ENCODE measurements at places on chromosomes 11 and 22.

DNA sequence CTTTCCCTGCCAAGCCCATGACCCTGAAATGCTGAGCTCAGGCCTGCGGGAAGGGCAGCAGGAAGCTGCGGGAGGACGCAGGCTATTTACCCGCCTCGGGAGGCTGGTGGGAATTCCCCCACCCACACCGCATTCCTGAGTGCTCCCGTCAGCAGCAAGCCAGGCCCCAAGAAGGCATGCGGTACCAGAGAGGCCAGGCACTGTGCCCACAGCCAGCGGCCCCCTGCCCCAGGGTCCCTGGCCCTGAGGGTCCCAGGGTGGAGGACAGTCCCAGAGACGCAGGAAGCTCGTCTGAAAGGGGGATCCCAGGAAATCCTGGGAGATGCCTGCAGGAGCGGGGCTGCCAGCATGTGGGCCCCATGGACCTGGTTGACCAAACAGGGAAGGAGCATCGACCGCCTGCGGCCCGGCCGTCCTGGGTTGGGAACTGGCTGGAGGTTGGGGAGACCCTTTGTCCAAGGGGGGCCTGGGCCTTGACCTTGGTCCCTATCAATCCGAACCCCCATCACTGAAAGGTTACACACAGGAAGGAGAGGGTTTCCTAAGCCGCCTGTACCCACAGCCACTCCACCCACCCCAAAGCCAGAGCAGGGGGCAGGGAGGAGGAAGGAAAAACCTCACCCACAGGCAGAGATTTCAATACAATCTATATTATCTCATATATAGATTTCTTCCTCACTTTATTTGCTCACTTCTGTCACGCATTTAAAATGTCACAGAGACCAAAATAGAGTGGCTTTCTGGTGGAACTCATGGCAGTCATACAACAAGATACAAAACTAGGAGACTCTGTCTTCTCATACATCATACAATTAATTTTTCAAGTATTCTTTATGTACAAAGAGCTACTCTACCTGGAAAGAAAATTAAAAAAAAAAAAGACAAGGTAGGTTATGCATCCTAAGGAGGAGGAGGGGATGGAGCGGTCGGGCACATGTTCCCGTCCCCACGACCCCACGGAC is 17.1 kb downstream of the MAFF start:
- DNase-seq, result peak; percentile 89

GRCh38 chr11:19820100-19820499 is 107.5 kb downstream of the NAV2 start:
- DNase-seq, result peak; percentile 75

GRCh38 chr22:24176630-24177029 is 4.7 kb upstream of the SUSD2 start:
- DNase-seq, result no peak

DNA sequence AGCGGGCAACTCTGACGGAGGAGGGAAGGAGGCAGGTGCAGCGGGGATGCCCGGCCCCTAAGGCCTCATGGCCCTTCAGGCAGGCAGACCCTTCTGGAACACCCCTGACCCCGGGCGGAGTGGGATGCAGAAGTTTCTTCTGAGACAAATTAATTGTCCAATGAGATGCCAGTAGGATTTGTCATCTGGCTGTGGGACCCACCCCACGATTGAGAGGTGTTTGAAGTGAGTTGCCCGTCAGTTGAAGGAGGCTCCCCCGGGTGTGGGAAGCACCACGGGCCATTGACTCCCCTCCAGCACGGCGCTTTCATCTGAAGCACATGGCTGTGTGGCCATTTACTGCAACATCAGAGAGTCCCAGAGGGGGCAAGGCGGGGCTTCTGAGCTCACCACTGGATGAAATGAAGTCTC is 527.8 kb downstream of the BRD1 start:
- DNase-seq, result no peak

DNA sequence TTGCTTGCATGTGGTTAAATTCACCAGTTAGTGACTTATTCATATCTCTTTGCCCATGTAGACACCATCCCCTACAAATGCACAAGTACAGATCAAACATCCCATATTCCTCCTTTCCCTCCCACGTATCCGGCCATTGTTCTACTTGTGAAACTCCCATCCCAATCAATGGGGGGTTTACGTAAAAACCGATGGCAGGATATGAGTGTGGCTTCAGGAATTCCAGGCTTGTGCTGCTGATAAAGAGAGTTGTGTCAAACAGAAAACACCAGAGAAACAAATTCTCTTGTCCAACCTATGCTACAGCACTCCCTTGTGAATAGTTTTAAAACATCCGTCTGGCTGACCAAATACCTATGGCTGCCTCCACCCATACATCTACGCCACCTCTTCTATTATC is 15.5 kb downstream of the FLI1 start:
- DNase-seq, result peak; percentile 43

DNA sequence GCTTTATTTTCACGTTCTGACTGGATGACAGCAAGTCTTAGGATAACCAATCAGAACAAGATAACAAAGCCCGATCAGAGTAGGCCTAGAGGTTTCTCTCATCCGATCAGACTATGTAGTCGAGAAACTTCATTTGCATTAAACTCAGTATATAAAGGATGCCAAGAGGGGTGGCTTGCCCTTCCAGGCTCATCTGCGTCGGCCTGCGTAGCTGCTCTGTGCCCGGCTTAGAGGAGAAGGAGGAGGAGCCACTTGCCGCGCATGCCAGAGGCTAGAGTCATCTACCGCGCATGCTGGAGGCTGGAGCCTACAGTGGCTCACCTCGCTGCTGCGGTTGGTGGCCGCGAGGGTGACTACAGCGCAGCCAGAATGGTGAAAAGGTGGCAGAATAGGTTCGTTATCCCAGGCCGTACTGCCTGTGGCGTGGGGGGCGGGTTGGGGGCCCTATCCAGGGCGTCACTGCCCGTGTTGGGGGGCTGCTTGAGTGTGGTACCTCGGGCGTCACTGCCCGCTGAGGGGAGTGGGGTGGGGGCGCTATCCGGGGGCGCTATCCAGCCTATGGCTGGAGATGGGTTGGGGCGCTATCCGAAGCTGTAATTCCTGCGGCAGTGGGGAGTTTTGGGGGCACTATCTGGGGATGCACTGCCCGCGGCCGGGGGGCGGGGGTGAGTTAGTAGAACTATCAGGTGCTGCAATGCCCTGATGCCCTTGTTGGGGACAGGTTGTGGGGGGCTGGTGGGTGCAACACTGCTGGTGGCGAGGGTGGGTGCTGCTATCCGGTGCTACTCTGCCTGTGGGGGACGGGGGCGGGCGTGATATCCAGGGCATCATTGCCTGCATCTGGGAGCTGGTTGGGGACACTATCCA is at the start of gene RFPL2:
Gene RFPL2 (minus strand): TSS at position 218 of the 867 bp plus-strand sequence. CDS start 2,622 bp downstream, outside the sequence.
- peak; percentile 6 for DNase-seq

DNA sequence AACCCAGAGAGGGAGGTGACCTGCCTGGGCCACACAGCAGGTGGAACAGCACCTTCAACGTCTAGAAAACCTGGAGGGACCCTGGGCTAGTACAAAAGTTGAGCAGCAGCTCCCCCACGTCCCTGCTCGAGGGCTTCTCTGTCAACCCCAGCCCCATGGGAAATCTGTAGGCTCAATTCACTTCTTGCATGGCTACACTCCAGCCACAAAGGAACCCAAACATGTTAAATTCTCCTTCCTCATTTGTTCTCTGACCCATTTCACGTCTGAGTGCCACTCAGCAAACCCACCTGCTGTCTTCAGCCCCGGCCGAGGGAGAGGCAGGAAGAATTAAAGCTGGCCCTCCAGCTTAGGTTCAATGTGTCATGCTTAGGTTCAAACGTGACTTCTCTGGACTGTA is 418.5 kb downstream of the MIAT start:
- no peak for DNase-seq

- DNase-seq, result no peak
These were observed 12.0 kb downstream of the TNNT3 start for GRCh38 chr11:1931341-1932104.

GRCh38 chr11:66497206-66497605 is 13.2 kb upstream of the BBS1 start:
- no peak for DNase-seq

DNA sequence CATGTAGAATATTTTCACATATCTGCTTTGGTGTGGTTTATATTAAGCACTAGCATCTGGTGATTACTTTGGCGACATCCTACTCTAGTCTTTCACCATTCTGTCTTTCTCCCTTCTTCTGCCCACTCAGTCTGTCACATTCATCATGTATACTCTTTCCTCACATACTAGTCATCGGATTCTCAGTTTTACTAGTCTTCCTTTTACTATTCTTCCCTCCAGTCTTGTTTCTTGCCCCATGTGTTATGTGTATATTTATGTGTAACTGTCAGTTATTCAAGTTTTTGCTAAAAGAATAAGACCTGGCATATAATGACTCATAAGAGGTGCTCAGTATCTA is 4.6 kb upstream of the DIXDC1 start:
- no peak for DNase-seq

DNA sequence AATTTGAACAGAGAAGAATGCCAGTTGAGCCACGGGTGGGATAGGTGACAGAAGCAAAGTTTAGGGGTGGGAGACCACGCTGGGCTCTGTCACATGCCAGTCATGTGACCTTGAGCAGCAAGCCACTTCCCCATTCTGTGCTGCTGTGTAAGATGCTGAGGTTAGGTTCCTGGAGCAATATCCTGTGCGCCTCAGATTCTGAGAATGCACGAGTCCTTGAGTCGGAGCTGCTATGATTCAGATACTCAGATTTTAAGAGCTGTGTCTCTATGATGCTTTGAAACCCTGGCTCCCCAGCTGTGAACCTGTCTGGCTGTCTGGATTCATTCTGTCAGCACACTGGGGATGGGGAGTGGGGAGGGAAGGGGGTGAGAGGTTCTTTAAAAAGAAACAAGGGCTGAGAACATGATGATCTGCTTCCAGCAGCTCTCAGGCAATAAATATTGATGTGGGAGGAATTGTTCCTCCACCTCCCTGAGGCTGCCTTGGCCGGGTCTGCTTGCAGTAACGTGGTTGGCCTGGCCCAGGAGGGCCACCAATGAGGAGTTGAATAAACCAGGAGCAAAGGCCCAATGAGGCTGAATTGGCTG is 24.0 kb downstream of the SLCO2B1 start:
- peak; percentile 25 for DNase-seq

GRCh38 chr11:50188040-50188439 is 155.4 kb downstream of the OR4C45 start:
- DNase-seq, result no peak

GRCh38 chr11:66020618-66021357 is 5.5 kb downstream of the CATSPER1 start:
- peak; percentile 89 for DNase-seq

- DNase-seq, result no peak
These were observed 5.4 kb upstream of the C11orf87 start for GRCh38 chr11:109416601-109417000.

DNA sequence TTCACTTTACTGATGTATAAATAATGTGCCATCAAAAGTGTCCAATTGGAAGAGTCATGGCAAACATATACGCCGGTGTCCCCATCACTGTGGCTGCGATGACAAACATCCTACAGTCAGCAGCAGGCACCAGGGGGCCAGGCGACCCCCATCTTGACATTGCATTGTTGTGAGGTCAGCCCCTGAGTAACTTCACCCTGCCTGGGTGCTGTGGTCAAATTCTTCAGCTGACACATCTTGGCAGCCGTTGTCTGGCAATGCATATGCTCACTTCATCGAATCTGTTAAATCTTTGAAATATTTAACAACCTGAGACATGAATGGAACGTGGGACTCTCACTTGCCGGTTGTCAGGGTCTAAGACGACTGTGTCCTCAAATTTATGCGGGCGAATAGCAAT is 430.9 kb downstream of the BRD1 start:
- DNase-seq, result no peak

DNA sequence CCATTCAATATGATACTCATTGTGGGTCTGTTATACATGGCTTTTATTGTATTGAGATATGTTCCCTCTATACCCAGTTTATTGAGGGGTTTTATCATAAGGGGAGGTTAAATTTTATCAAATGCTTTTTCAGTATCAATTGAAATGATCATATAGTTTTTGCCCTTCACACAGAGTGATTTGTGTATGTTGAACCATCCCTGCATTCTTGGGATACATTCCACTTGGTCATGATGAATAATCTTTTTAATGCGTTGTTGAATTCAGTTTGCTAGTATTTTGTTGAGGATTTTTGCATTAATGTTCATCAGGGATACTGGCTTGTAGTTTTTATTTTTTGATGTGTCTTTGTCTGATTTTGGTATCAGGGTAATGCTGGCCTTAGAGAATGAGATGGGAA is 98.0 kb downstream of the ATG16L2 start:
- DNase-seq, result no peak

DNA sequence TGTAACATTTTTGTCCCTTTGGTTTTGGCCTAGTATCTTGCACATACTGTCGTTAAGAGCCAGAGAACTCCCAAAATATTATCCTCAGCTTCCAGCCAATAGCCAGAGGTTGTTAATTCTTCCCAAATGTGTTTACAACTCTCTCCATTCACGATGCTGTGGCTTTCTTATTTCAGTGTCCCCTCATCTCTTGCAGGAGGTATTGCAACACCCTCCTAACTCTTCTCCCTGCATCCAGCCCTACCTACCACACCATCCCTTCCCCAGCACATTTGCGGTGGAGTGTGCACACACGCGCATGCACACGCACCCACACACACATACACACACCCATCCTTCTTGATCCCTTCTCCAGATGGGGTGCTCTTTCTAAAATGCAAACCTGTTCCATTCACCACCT is 75.6 kb upstream of the LMO2 start:
- DNase-seq, result no peak

- peak; percentile 37 for DNase-seq
These were observed 81.3 kb downstream of the PHF21A start for GRCh38 chr11:46039990-46040389.

GRCh38 chr11:6260207-6260726 is 629 bp downstream of the CCKBR start:
- no peak for DNase-seq

DNA sequence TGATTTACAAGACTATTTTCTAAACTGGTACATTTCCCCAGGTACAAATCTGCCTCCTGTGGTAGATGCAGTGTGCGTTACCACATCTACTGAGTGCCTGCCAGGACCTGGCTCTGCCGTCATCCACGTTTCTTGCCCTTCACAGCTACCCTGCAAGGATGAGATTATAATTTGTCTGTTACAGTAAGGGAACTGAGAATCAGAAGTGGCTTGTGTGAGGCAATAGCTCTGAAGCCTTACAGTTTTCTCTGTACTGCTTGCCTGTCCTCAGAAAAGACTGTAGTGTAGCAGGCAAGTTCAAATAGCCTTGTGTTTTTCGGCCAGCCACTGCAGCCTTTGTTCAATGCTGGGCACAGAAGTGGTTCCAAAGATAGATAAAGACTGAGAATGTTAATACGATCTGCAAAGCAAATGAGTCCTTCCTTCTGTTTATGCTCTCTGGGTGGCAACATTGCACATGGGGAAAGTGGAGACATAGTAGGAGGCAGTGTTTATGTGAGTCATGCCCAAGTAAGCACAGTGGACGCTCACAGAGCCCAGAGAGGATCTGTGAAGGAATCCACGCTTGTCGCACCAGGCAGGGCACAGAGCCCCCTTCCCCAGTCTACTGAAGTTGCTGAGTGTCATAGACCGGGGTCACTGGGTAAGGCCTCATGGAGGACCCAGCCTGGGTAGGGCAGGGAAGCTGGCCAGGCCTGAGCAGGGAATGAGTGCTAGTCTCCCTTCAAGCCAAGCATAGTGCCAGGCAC is 49.1 kb downstream of the MICAL2 start:
- DNase-seq, result peak; percentile 88
